Ovary (tissue), 10 donors: ENCODE measurements at places on chromosomes 1 and 21. TPM values are rescaled to one million over a fixed set of nuclear protein-coding genes. Genes with fewer than 3 reads are reported as not detected.

DNA sequence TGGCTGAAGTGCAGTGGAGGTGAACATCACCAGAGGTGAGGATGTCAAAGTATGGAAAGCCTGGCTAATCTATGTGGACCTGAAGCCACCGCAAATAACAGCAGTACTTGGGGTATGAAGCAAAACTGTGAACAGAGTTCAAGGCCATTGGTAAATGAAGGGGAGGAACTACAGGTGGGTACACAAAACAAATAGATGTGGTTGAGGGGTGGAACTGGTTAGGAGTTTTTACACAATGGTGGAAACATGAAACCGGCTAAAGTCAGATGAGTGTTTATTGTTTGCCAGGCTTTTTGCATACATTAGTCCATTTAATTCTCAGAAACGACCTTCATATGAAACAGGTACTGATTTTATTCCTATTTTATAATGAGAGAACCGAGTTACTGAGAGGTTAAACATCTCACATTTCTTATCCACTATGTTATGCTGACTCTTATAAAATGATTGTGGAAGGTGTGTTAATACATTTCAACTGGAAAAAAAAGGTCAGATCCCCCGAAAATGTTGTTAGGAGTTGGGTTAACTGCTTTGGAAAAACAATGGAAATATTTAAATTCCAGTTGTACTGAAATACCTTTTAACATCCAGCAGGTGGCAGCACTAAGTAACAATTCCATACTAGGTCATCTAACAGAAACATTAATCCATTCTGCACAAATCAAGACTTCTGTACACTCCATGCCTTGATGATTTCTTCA lies 44.3 kb upstream of the GTF2B start:
- no peak overlapping the region for H3K27ac ChIP-seq
- no peak overlapping the region for H3K4me3 ChIP-seq
- DNase-seq: no peak
- H3K27me3 ChIP-seq: no peaks in the 10 kb centered on the region
- H3K4me1 ChIP-seq: no peaks in the 10 kb centered on the region
- H3K36me3 ChIP-seq: peaks cover 2% of the 10 kb centered on the region

DNA sequence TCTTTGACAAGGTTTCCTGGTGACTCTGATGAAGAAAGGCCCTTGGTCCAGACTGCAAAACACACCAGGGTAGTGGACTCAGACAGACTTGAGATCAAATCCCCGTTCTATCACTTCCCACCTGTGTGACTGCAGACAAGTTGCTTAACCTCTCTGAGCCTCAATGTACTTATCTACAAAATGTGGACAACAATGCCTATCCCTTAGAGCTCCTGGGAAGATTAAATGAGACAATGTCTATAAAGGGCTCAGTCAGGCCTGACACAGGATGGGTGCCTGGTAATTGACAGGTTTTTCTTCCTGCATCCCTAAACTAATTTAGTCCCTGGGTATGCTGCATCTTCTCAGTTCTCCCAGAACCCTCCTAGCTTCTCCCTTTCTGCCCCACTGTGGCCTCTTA lies 37.9 kb upstream of the ZBTB40 start:
- no peak for DNase-seq
- H3K4me3 ChIP-seq: no peak overlapping the region
- no peaks in the 10 kb centered on the region for H3K4me1 ChIP-seq
- H3K27me3 ChIP-seq: no peaks in the 10 kb centered on the region
- no peak overlapping the region for H3K27ac ChIP-seq

DNA sequence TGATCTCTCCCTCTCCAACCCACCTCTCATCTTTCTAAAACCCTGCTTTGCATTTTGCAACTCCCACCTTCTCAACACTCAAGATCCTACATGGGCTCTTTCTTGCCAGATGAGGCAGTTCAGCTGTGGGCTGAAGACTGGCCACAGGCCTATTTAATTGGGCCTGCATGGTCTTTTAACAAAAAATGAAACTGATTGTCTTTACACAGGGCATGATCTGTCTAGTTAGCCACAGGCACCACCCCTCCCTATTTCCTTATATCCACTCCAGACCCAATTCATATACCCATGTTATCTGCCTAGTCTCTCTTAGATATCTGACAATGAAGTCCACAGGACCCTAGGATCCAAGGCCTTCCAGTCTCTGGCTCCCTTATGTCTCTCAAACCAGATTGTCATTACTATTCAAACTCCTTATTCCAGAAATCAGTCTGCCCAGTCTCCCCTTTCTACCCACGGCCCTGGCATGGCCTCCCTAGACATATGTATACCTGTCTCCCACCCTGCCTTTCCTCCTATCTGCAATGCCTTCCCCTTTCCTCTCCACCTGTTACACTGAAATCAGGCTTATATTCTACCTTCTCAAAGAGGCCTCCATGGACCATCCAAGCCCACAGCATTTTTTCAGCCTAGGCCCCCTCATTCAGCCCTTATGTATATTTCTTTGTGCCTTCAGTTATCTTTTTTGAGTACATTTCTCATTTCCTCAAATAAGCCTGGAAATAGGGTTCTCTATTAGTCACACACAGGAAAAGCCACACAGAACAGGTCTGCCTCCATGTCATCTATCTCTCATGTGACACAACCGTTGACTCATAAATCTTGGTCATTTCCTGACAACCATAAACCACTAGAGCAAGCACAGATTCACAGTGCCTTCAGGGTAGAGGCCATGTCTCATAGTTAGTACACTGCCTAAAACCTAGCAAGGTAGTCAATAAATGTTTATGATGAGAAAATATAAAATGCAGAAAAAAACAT lies 39.0 kb downstream of the LPAR3 start:
- no peaks in the 10 kb centered on the region for H3K36me3 ChIP-seq
- no peak overlapping the region for H3K27ac ChIP-seq

Gene CCDC17
- 30.2 TPM for total RNA-seq

Gene PITHD1
- total RNA-seq: 40.4 TPM

Gene C1orf141
- 0.38 TPM for total RNA-seq
